ENCODE measurements at places on chromosomes 7 and 10.

DNA sequence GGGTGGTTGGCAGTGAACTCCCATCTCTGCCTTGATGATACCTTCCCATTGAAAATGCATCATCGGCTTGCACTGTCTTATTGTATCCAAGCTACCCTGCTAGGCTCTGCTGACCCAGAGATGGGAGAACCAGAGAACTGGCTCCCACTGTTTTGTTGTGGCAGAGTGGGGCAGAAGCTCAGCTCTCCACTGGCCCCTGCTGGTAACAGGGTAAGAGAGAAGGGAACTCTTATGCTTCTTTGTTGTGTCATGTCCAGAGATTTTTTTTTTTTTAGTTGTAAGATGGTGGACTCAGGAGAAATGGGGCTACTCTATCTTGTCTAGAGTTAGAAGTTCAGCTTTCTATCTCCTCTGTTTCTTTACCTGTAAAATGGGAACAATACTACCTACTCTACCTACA lies 100.5 kb upstream of the SDK1 start:
- DNase-seq, result peak; percentile 7

- DNase-seq, result no peak
These were observed 82.3 kb downstream of the COL13A1 start for GRCh38 chr10:69884024-69884367.

- DNase-seq, result peak; percentile 77
These were observed 6.9 kb upstream of the ORAI2 start for GRCh38 chr7:102426268-102427018.

- DNase-seq, result no peak
These were observed 14.6 kb upstream of the ECHDC3 start for GRCh38 chr10:11727563-11727962.

- no peak for DNase-seq
These were observed 4.5 kb downstream of the CELF2 start for GRCh38 chr10:11022213-11022612.

- no peak for DNase-seq
These were observed 48.2 kb upstream of the NPTX2 start for GRCh38 chr7:98568891-98569290.

DNA sequence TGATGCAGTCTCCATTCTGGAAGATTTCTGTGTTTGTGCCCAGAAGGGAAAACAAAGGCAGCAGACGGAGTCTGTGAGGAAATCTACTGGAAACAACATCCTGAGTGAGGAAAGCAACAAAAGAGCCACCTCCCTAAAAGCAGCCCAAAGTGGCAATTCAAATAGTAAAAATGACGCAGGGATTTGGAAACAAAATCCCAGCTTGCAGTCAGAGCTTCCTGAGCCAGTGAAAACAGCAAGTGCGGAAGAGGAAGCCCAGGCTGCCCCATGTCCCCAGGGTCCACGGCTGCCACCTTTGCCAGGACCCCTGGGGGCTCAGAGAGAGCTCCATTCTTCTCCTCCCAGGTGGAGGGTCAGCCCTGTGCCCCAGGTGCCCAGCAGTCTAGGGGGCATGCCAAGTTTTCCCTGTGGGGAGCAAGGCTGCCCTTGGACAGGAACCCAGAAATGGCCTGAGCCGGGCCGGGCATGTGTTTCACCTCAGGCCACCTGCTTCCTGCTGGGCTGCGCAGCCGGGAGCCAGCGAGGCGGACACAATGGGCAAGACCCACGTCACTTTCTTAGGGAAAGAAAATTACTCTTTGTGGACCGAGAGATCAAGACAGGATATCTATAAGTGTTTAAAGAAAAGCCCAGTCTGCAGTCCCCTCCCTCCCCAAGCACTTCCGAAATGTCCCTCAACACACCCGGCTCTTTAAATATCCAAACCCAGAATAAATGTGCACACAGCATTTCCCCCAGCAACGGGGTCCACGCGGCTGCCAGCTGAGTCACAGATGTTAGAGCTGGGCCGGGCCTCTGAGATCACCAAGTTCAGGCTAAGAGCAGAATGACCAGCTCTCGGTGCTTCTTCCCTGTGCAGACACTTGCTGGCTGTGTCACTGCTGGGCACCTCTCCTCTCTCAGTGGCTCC lies 231.1 kb downstream of the ARHGAP12 start:
- DNase-seq, result no peak

- DNase-seq, result no peak
These were observed 205.3 kb downstream of the HTR7 start for GRCh38 chr10:90652519-90652918.

DNA sequence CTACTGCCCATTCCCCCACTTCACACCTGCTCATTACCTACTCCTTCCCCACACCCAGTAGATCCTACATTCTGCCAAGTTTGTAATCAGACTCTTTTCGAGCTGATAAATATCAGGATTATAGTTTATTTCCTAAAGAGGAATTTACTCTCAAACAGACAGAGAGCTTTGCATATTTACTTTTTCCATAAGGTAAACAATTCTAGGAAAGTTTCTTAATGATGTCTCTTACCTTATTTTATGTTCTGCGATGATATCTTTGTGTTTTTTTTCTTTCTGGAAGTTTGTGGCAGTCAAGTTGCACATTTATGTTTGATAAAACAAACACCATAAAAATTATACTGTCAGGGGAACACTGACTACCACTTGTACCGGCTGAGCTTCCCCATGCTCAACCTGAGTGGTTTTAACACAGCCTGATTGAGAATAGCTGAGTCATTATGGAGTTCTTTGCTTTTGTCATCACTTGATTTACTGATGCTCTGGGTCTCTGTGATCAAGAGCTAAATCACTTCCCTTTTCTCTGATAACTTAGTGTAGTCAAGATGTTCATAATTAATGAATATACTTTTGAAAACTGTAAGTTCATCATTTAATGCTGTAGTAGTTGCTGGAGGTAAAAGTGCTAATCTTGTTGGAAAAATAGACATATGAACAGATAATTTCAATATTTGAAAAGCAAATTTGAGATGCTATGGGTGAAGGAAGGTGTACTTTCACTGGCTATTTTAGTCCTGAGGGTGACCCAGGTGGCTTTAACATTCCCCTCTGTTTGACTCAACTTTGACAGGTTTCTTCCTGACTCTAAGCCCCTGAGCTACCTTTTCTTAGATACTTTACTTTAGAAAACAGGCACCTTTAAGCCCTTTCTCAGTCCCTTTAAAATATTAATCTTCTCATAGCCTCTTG lies 1034.5 kb upstream of the LRRTM3 start:
- DNase-seq, result no peak

DNA sequence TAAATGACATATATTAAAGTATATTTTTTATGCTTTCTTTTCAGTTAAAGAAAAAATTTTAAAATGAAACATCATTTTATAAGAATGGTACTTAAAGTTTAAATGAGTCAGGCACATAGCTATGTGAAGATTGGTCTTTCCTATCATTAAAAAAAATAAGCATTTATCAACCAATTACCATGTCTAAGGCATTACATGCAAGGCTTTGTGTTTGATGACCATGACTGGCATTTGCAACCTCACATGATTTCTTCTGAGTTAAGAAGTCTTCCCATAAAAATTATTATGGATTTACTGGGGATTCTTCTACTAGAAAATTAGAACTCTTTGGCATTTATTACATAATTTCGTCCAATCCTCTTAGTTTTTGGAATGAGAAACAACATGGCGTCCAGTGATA lies 776.1 kb downstream of the MAGI2 start:
- DNase-seq, result no peak

DNA sequence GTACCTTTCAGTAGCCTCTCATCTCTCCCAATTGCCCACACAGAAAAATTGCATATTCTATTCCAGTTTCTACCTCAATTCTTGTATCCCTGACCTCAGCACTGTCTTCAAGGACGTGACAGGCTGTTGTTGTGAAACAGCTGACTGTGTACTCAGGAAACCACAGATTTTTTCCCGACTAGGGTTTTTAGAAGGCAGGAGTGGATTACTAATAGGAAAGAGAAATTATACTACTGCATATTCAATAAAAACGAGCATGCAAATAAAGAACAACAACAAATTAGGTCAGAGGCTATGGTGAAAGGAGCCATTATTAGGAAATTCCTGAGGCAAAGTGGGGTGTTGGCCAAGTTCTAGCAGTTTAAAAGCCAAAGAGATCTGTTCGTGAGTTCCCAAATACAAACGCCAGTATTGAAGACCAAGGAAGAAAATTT lies 93.4 kb downstream of the DOCK4 start:
- DNase-seq, result no peak

- no peak for DNase-seq
These were observed 123.0 kb upstream of the FGFR2 start for GRCh38 chr10:121721257-121721656.

DNA sequence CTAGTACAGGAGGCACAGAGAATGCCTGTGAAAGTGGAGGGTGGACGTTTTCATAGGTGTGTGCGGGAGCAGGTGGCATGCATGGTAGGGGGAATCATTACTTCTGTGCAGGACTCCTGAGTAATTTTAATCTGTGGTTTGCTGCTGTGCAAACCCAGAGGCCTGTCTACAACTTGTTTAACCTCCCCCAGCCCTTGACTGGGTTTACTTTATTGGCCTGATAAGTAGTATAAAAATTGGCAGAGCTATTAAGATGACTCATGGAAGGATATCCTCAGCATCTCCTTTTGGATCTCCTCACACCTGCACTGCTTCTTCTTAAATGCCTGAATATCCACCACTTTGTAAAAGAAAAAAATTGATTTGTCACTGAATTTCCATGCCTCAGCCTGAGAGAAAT lies 104.8 kb downstream of the AUTS2 start:
- no peak for DNase-seq

- DNase-seq, result no peak
These were observed 87.0 kb downstream of the PCGF5 start for GRCh38 chr10:91307489-91307888.

- no peak for DNase-seq
These were observed 7.9 kb downstream of the LDB1 start for GRCh38 chr10:102112210-102112817.

GRCh38 chr7:99855236-99855635 lies 21.6 kb downstream of the OR2AE1 start:
- no peak for DNase-seq

DNA sequence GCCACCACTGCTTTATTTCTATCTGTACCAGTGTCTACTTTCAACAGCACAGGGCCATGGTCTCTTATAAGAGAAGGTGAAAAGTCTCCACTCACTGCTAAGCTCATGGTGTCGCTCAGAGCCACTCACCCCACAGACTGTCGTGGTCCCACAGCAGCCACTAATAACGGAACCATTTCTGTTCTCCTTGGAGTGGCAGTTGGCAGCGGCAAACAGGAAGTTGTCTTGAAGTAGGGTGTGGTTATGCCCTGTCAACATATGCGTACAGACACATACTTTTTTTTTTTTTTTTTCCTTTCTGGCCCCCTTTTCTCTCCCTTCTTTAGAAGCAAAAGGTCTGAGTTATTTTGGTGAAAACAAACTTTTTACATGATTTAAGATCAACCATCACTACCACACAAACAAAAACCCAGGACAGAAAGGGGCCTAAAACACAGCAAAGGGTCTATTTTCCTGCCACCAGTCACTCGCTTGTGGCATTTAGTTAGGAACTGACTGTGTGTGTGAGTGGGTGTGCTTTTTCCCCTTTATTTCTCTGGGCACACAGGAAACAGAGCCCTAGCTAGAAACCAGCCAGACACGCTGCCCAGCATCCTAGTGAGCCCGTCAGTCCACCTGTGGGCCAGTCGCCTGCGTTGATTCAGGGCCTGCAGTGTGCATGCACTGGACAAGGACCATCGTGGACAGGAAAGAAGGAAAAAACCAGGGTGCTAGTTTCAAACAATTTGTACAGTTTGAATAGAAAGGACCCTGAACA lies 96.7 kb upstream of the EFCAB10 start:
- peak; percentile 50 for DNase-seq

DNA sequence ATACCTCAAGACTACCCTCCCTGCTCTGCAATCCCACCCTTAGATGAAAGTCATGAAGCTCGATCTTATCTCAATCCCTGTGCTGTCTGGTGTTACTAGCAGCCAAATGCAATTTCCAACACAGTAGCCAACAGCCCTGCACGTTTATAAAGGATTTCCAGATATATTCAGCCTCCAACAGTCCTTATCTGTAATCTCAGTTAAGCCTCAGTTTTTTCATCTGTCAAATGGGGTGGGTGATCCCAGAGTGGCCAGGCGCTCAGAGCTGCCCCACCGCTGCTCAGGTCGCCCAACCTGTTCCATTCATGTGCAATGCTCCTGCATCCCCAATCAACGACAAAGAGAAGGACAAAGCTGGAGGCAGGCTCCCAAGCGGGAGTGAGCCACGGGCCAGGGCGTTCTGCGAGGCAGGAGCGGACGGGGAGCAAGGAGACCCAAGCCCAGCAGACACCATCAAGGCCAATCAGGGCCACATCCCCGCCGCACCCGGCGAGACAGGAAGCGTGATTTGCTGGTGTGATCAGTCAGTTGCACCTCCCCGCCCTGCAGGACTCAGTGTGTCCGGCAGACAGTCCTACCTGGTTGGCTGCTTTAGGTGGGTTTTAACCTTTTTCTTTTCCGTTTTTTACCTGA lies 19.7 kb downstream of the PDGFA start:
- no peak for DNase-seq

DNA sequence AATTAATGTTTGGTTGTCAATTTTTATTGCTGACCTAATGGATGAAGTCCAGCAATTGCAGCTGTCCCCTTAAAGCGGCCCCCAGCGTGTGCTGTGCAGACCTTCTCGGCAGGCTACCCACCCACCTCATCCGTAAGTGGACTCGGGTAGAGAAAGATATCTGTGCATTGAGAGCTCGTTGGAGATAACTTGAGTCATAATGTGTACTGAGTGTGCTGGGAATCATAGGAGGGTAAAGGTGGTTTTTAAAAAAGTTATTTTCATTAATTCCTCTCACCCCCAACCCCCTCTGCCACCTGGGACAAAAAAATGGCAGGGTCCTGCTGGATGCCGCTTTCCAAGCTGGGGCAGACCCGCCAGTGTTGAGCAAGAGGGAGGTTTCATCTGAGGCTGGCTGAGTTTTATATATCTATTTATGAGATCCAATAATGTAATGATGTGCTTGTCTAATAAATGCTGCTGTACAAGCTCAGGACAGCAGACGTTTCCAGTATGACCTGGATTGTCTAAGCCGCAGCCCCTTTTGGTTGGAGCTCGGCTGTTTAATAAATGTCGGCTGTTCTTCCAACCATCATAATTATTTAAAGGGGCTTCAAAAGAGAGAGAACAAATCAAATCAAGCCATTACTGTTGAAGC lies 119.1 kb downstream of the NKX6-2 start:
- DNase-seq, result no peak

- DNase-seq, result no peak
These were observed 110.2 kb downstream of the RAB11FIP2 start for GRCh38 chr10:117936566-117936965.

DNA sequence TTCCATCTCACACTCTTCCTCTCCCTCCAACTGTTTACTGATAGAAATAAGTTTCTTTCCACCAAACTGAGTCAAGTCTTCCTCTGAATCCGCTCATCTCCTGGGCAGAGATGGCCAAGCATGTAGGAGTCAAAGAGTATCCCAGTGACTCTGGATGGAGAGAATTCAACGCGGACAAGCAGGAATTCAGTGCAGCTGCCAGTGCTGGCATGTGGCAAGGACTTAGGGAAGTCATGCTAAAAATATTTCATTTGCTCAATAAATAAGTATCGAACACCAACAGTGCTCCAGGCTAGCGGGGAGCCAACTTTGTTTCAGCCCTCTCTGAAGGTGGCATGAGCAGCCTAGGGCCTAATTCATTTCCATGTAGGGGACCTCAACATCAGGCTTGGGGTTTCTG lies 351.6 kb upstream of the ZMIZ1 start:
- no peak for DNase-seq

Measured in stimulated activated CD4-positive, alpha-beta T cell treated with anti-CD3 and anti-CD28 coated beads, Interleukin-15, amount 100 ng/mL, for 48 hours (primary cell).